ENCODE measurements at places on chromosomes 2 and 18.

DNA sequence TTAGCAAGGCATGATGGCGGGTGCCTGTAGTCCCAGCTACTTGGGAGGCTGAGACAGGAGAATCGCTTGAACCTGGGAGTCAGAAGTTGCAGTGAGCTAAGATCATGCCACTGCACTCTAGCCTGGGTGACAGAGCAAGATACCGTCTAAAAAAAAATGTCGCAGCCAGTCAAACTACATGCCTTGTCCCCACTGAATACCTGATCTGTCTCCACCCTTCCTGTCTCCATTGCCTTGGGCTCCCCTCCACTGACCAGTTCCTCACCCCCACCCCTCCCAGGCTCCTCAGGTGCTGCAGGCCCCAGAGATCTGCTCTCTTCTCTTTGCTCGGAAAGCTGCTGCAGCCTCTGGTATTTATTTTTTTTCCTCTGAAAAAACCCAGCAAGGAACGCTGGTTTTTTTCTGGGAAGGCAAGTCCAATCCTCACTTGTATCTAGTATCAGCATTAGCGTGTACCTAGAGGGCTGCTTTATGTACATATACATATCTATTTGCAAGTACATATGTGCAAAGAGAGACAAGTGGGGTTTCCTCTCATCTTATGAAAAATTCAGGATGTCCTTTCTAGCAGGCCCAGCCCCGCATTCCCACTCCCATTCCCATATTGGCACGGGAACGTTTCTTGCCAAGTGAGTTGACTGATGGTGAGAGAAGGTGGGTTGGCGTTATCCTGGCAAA is 4.4 kb downstream of the PSD4 start:
- DNase-seq: no peak

GRCh38 chr2:127733113-127733815 is 32.0 kb downstream of the SFT2D3 start:
- DNase-seq: no peak

GRCh38 chr2:46153996-46154753 is 143.0 kb upstream of the EPAS1 start:
- no peak for DNase-seq

DNA sequence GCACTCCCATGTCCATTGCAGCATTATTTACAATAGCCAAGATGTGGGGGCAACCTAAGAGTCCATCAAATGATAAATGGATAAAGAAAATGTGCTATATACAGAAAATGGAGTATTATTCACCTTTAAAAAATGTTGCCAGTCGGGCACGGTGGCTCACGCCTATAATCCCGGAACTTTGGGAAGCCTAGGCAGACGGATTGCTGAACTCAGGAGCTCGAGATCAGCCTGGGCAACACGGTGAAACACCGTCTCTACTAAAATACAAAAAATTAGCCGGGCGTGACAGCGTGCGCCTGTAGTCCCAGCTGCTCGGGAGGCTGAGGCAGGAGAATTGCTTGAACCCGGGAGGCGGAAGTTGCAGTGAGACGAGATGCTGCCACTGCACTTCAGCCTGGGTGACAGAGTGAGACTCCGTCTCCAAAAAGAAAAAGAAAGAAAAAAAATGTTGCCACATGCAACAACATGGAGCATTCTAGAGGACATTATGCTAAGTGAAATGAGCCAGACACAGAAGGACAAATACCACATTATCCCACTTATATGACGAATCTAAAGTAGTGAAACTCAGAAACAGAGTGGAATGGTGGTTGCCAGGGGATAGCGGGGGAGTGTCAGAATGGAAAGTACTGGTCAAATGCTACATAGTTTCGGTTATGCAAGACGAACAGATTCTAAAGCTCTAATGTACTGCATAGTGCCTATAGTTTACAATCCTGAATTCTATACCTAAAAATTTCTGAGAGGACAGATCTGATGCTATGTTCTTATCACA is 1385.6 kb upstream of the TMEFF2 start:
- DNase-seq: no peak

- DNase-seq: no peak
Observed at GRCh38 chr2:15271941-15272542, 289.1 kb downstream of the NBAS start.

GRCh38 chr18:79569720-79570119 is 109.9 kb upstream of the CTDP1 start:
- no peak for DNase-seq

DNA sequence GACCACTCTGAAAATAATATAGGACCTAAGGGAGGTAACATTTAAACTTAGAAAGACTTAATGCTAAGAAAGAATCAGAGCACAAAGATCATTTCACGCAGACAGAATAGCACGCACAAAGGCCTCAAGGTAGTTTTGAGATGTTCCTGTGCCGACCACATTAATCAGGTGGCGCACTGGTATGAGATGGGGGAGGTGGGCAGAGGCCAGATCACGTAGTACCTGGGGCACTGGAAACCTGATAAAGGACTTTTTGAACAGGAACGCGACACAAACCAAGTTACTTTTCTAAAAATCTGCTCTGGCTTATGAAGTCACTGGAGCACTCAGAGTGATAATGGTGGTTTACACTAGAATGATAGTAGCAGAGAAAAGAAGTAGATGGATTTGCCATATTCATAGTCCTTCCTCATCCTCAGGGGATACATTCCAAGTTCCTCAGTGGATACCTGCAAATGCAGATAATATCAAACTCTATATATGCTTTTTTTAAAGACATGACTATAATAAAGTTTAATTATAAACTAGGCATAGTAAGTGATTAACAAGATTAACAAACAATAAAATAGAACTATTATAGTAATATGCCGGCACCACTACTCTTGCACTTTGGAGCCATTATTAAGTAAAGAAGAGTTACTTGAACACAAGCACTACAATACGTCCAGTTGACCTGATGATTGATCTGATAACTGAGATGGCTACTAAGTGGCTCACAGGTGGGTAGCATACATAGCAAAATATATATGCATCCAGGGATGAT is 42.6 kb upstream of the CDCA7 start:
- no peak for DNase-seq

DNA sequence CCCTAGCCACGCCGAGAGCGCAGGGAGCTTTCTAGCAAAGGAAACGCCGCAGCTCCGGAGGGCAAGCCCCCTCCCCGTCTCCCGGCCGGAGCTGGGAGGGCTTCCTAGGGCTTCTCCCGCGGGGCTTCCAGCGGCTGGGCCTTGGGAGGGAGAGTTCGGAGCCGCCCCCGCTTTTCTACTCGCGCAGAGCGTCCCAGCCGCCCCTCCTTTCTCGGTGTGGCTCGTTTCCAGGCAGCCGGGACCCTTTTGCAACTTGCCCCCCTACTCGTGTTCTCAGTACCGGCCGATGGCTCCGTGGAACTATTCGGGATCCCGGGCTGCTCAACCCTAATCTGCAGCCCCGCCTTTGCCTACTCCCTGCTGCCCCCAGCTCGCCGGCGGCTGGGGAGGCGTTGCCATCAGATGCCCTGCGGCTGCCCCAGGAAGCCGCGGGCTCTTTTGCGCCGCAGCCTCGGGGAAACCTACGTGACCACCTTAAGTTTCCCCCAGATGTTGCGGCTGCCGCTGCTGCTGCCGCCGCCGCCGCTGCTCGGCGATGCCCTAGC is 1.5 kb upstream of the NR4A2 start:
- DNase-seq: peak; percentile 87

DNA sequence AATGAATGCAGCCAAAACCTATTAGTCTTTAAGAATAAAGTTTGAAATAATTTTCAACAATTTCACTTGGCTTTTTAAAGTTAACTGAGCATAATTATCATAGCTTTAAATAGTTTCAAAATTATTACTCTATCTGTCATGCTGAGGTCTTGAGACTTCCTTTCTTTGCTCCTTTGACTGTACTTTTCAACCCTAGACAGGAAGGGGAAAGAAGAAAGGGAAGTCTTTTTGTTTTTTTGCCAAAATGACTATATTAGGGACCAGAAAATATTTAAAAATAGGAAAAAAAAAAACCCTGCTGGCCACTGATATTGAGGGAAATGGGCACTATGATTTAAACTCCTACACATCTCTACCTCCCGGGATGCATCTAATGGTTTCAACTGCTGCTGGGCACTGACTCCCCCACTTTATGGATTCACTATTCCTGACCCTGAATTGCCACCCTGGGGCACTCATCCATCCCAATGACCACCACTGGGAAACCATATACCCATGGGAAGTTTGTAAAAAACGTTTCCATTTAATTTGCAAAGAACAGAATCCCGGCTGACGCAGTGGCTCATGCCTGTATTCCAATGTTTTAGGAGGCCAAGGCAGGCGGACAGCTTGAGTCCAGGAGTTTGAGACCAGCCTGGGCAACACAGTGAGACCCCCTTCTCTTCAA is 50.5 kb downstream of the GAREM1 start:
- DNase-seq: no peak

DNA sequence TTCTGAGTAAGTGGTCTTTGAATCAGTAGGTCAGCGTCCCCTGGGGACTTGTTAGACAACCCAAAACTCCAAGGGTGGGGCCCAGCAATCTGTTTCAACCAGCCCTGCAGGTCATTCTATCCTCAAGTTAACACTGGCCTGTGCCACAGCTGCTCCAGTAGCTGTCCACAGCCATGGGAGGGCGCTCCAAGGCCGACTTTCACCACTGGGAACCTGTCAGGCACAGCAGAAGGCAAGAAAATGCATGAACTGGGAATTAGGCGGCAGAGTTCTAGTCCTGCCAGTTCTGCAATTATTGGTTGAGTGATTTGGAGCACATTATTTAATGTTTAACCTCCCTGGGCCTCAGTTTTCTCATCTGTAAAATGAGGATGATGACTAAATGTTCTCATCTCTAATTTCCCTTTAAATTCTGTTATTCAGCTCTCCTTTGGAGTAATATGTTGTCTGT is 17.4 kb upstream of the MRPL33 start:
- peak; percentile 60 for DNase-seq

GRCh38 chr2:61647044-61647443 is 108.9 kb upstream of the XPO1 start:
- DNase-seq: no peak

DNA sequence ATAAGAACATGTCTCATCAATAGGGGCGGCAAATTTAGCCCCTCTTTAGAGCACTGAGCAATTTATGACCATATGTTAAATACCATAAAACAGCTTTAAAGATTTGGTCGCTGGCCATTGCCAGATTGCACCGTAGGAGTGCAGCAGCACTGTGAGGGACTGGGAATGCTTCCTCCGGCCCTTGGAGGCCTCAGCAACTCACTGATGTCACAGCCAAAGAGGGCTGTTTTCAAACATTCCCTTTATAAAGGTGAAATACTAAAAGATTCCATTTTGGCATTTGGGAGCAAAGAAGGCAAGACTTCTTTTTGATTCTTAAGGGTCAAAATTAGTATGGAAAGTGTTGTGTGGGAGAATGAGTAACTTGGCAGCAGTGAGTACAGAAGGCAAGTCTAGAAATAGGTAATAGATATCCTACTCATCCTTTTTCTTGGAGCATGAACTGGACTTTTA is 63.7 kb downstream of the BABAM2 start:
- no peak for DNase-seq

DNA sequence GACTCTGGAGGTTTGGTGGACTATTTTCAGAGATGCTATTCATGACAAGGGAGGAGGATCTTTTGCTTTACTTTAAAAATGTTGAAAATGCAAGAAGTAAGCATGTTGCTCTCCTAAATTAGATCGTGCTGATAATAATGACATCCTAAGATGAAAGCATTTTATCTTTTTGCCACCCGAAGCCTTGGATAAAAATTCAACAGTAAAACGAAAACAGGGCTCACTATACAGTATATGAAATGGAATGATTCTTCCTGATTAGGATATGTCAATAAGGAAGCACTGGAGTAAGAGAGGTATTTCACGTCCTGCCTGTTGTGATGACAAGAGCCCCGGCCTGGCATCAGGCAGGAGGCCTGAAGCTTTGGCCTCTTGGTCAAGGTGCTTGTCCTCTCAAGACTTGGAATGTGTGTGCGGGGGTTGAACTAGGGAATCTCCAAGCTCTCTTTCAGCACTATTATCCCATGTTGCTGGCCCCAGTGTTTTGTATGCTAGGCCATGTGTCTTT is 306.0 kb downstream of the MTX2 start:
- DNase-seq: no peak

GRCh38 chr2:96801786-96802595 is 14.1 kb upstream of the CNNM3 start:
- no peak for DNase-seq

DNA sequence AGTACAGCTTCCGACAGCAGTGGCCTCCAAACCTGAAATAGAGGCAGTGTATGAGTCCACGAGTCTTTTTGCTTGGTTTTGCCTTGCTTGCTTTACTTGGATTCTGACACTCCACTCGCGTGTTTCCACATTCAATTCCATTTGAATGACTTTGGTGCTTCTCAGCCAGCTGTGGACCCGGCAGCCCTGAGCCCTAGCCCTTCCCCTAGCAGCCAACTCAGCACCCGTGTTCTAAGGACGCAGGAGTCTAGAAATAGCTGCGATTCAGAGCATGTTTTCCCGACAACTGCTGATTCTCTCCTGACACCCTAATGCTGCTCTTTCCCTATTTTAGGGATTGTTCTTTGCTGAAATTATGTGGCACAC is 20.6 kb downstream of the LRRFIP1 start:
- no peak for DNase-seq

- DNase-seq: no peak
Observed at GRCh38 chr2:174631009-174631981, 33.7 kb upstream of the WIPF1 start.

DNA sequence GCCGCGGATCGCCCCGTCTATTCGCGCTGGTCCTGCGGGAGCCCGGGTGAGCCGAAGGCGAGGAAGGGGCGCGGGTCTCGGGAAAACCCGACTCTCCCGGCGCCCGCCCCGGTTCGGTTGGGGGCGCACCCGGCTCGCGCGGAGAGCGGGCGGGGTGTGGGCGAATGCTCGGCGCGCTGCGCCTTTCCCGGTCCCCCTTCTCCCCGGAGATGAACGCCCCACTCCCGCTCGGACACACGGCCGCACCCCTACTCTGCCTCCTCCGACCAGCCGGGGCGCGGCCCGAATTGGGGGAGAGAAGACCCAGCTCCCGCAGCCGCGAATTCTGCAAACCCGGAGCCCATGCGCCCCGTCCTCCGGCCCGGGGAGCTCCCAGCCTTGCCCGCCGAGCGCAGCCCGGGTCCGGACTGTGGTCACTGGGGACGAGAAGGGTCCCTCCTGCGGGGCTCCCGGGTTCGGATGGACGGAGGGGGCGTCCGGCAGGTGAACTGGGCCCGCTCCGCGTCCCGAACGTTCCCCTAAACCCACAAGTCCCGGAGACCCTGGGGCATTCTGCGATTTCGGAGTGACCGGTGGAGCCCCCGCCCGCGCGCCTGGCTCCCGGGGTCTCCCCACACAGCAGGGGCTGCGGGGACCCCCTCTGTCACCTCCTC is 734 bp downstream of the KCNG2 start:
- no peak for DNase-seq

DNA sequence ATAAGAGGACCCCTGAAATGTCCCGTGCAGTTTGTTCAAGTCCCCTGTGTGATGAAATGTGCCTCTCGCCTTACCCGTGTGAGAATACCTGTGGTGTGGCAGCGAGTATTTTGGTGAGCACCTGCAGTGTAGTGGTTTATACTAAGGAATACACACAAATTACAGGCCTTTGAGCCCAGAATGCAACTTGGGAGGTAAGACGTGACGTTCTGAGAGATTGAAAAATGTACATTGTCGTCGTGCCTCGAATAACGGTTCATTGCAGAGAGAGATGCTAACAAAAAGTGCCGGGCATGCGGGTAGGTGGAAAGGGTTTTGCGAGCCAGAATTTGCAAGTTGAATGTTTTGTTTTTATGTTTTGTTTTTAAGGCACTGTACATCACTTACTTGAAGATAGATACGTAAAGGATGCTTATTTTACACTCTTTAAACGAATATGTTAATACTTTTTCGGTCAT is 867 bp downstream of the RBBP8 start:
- no peak for DNase-seq

- DNase-seq: no peak
Observed at GRCh38 chr2:28747714-28748113, 3.9 kb upstream of the PPP1CB start.

All from NK-92 treated with Interleukin-12 subunit alpha and Interleukin-12 subunit beta, amount 100 ng/mL, for 24 hours (cell line).